ENCODE measurements at places on chromosomes 12 and 14.

DNA sequence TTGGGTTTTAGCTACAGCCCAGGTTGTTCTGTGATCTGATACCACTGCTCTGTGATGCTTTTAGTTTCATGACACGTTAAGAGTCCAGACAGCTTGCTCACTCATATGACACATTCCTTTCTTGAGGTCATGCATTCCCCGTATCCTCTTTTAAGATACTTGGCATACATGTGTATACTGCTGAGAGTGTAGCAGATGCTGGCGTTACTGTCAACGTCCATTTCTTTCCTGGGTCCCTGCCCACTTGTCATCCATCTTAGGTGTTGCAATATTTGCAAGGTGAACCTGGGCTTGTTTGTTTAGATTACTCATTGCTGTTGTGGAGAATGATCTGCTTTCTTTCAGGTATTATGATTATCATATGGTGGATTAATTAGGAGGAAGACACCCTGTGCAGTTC is 9.1 kb upstream of the EMP1 start:
- DNase-seq: peak; percentile 0

- peak; percentile 91 for DNase-seq
Measured at GRCh38 chr12:69284131-69284530, 44.8 kb downstream of the CPSF6 start.

DNA sequence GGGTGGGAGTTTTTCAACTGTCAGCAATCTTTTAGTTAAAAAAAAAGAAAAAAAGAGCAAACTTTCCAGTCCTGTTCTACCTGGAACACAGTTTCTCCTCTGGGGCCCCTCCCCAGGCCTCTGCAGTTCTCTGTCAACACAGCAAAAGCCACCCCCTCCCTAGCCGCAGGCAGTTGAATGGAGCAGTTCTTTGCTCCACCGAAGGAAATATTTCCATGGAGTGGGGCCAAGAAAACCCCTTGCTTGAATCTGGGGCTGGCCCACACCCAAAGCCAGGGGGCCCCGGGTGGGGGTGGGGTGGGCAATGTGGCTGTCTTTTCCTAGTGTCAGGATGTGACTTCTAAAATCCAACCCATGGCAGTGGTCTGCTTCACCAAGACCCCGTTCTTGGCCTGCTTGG is 5.0 kb upstream of the MEG3 start:
- DNase-seq: no peak

DNA sequence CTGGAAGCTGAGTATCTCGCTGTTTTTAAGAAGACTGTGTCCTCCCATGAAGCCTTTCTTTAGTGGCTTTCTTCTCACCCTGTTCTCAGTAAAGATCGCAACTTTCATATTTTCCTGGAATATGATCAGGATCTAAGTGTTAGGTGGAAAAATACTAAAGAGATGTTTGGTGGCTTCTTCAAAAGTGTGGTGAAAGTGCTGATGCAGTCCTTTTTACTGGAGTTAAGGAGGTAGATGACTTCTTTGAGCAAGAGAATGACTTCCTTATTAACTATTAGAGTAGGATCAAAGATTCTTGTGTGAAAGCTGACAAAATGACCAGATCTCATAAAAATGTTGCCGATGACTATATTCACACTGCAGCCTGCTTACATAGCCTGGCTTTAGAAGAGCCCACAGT is 141.6 kb downstream of the SLC5A8 start:
- DNase-seq: no peak

- DNase-seq: peak; percentile 84
Measured at GRCh38 chr12:6959805-6960592, 8.8 kb downstream of the PTPN6 start.
